Ovary (tissue), 10 donors: ENCODE measurements at places on chromosomes 2 and 18. TPM values are rescaled to one million over a fixed set of nuclear protein-coding genes. Genes with fewer than 3 reads are reported as not detected.

DNA sequence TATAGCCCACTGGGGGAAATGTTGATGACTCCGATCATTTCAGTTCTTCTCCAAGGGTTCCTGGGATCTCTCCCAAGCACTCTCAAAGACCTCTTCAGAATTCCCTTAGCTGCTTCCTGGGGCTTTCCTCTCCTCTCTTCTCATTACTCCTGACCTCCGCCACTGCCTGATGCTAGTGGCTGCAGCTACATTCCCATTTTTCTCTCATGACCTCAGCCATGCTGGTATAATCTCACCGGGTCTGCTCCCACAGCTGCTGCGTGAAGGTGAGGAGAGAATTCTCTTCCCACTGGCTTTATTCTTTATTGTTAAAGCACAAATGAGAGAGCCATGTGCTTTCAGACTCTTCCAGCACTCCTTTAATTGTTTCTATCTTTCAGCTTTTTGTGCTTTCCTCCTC is 312.0 kb upstream of the ETAA1 start:
- DNase-seq = no peak

DNA sequence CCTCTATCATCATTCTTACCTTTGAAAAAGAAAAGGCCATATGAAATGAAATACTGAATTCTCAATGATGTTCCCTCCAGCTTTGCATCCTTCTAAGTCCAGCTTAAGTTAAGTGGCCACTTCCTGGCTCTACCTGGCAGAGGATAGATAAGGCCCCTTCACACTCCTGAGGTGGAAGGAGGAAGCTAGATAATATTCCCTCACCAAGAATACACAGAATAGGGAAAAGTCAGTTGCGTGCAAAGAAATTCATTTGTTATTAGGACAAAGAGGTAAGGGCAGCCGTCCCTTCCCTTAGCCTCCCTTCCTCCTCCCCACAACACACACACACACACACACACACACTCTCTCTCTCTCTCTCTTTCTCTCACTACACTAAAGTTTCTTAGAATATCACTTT is 37.5 kb downstream of the OLA1 start:
- no peak for DNase-seq

DNA sequence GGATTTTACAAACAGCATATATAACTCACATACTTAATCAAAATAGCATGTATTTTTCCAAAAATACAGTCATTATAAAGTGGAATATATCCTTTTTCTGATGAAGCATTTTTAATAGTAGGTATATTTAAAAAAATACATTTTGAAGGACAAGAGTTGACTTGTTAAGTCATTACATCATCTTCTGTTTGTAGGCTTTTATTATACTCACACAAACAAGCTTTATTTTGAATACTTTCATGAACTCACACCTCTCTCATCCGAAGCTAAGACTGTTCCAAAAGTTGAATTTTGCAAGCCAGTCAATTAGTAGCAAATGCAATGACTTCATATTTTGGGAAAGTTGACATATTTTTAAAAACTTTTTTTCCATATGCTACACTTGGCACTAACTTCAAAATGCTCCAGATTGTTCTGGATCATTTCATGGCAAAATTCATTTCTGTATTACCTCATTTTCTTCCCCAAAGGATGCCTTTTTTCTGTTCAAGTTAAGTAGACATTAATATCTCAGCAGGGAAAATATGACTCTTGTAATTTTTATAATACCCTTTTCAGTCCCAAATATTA is 68.5 kb upstream of the WDR75 start:
- no peak for DNase-seq

DNA sequence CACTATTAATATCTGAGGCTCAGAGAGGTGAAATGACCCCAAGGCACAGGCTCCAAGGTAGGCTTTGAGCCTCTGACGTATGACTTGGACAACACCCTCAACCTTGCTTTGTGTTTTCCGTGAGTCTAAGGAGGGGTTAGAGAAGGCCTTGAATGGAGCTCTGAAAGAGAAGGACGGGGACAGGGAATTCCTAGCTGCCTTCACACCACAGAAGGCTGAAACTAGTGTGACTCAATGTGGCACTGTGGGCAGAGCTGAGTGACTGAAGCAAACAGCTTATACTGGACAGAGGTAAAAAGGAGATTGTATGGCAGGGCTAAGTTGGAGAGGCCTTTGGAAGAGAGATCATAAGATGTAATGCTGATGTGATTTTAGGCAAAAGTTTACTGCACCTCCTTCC is 3.5 kb upstream of the NCK2 start:
- no peak for DNase-seq

The RGPD8 gene
- total RNA-seq = 16.8 TPM

- no peak for DNase-seq
Observed at GRCh38 chr2:32942793-32943485, 3.8 kb upstream of the LTBP1 start.

The SCN9A gene
- 1.3 TPM for total RNA-seq

The IGFBP5 gene
- 3,214 TPM for total RNA-seq
